ENCODE measurements at places on chromosomes 2 and 18. TPM values are rescaled to one million over a fixed set of nuclear protein-coding genes. Genes with fewer than 3 reads are reported as not detected.

Gene CSRNP3
- total RNA-seq = 0.33 TPM

Gene ST8SIA5
- total RNA-seq = not detected

Gene WDPCP
- 6.9 TPM for total RNA-seq

Gene COL6A3
- total RNA-seq = 0.19 TPM

GRCh38 chr2:127771756-127772155 is 39.2 kb downstream of the WDR33 start:
- peaks cover 13% of the 10 kb centered on the region for H3K36me3 ChIP-seq
- no peak overlapping the region for H3K4me3 ChIP-seq
- H3K27ac ChIP-seq = peak overlapping the region; percentile 89

DNA sequence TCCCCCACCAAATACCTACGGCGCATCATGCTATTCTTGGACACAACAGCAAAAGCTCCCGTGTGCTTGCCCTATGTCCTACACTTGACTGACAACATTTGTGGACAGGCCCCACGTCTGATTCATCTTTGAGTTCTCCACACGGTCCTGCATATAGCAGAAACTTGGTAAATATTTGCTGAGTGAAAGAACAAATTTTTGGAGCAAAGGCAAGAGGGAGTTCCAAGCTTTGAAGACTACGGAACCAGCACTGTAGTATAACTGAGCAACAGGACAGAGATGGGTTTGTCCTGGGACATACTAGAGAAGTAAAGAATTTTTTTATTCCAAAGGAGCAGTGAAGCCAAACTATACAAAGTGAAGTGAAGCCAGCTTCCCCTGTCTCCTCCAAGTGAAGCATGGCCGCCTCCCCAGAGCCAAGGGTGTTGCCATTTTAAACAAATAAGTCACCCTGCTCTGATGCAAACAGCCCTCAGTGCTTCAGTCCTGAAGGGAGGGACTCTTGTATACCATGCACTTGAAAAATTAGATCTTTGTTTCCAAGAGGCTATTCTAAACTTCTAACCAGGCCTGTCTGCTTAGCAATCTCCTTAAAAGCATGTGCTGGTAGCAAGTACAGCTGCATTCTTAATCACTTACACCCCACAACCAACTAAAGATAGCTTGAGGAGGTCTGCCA is 35.9 kb downstream of the SPRED2 start:
- no peaks in the 10 kb centered on the region for H3K27me3 ChIP-seq
- H3K4me3 ChIP-seq = no peak overlapping the region
- peak overlapping the region; percentile 61 for H3K27ac ChIP-seq
- no peaks in the 10 kb centered on the region for H3K36me3 ChIP-seq

DNA sequence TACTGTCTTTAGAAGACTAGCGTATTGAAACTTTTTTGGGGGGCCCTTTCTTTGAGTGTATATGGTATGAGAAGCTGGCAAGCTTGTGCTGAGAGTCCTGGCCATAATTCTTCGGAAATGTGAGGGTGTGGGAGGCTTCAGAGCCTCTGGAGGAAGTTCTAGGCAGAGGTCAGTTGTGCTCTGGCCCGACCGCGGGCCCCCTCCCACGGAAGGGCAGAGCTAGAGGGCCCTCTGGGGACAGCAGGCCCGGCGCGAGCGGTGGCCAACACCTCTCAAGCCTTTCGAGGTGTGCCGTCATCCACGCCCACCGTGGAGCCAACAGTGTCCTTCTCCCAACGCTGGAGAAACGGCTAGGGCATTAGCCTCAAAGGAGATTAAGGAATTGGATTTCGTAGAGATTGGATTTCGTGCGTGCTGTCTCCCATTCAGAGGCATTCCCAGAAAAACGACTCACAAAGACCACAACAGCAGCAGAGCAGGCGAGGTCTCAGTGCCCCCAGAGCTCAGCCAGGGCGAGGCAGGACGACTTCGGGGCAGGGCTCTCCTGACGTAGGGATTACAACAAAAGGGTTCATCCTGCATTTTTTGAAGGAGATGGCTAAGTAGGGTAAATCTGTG is 2.2 kb upstream of the MTCL1 start:
- H3K4me1 ChIP-seq = peaks cover 26% of the 10 kb centered on the region
- no peak for DNase-seq
- peaks cover 7% of the 10 kb centered on the region for H3K36me3 ChIP-seq

DNA sequence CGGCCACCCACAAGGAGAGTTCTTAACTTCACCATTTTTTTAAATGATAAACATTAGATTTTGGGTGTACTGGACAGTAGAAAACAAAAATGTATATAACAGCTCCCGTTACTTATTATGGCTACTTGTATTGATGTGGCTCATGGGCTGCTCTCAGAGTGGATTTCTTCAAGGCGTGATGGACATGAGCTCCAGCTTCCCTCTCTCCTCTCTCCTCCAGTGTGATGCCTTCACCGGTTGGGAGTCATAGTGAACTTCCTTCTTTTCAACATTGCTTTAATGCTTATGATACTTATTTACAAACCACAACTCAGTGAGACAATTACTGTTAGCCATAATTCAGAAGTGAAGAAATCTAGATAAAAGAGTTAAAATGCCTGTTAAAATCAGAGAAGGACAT is 515.2 kb downstream of the RNF144A start:
- no peak overlapping the region for H3K27ac ChIP-seq
- DNase-seq = no peak
- no peaks in the 10 kb centered on the region for H3K36me3 ChIP-seq
- peaks cover 11% of the 10 kb centered on the region for H3K27me3 ChIP-seq
- H3K4me3 ChIP-seq = no peak overlapping the region

GRCh38 chr18:45686891-45687611 is 36.9 kb upstream of the SLC14A1 start:
- no peaks in the 10 kb centered on the region for H3K36me3 ChIP-seq
- H3K4me3 ChIP-seq = no peak overlapping the region
- DNase-seq = no peak
- H3K27ac ChIP-seq = no peak overlapping the region
- H3K4me1 ChIP-seq = peaks cover 14% of the 10 kb centered on the region
- no peaks in the 10 kb centered on the region for H3K27me3 ChIP-seq

DNA sequence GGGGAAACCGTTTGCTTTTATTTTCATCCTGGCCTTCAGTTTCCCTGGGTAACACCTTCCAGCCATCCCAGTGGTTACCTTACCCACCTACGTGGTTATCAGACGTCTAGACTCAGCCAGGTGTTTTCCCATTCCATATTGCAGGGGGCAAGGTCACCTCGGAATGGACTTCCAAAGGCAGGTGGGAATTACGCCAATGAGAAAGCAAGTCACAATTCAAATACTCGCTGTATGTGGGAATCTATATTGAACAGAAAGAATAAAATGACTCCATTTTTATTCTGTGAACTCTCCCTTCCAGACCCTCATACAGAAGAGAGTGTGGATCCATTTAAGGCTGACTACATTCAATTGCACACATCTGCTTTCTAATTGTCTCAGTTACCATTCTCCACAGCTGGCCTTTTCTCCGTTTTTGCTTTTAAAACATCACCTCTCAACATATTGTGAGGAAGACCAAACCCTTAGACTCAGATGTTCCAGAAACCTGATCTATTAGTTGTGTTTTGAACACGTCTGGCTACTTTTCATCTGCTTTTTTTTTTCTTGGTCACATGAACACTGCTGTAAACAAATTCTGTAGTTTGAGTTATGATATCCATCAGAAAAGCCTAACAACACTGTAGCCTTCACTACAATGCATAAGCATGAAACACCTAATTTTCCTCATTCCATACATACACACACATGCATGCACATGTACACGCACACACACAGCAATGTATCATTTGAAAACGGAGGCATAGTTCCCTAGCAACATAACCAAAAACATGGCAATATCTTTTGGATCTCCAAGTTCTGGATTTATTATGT is 59.8 kb downstream of the BCL2 start:
- H3K27ac ChIP-seq = no peak overlapping the region
- H3K4me3 ChIP-seq = no peak overlapping the region

DNA sequence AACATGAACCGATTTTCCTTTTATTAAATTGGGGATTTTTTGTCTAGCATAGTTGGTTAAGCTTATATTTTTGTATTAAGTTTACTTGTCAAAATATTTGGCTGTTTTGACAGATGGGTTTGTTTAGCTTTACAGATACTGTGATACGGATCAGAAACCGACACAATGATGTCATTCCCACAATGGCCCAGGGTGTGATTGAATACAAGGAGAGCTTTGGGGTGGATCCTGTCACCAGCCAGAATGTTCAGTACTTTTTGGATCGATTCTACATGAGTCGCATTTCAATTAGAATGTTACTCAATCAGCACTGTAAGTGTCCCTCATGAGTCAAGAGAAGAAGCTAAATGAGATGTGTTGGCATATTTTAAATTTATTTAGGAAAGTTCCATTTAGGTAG is 8.5 kb downstream of the PDK1 start:
- H3K27ac ChIP-seq = peak overlapping the region; percentile 66
- H3K27me3 ChIP-seq = no peaks in the 10 kb centered on the region
- peaks cover 10% of the 10 kb centered on the region for H3K4me1 ChIP-seq

GRCh38 chr2:19868224-19868623 is 33.6 kb downstream of the TTC32 start:
- no peaks in the 10 kb centered on the region for H3K27me3 ChIP-seq
- no peaks in the 10 kb centered on the region for H3K4me1 ChIP-seq
- no peak for DNase-seq
- H3K4me3 ChIP-seq = no peak overlapping the region
- no peaks in the 10 kb centered on the region for H3K36me3 ChIP-seq
- H3K27ac ChIP-seq = no peak overlapping the region

DNA sequence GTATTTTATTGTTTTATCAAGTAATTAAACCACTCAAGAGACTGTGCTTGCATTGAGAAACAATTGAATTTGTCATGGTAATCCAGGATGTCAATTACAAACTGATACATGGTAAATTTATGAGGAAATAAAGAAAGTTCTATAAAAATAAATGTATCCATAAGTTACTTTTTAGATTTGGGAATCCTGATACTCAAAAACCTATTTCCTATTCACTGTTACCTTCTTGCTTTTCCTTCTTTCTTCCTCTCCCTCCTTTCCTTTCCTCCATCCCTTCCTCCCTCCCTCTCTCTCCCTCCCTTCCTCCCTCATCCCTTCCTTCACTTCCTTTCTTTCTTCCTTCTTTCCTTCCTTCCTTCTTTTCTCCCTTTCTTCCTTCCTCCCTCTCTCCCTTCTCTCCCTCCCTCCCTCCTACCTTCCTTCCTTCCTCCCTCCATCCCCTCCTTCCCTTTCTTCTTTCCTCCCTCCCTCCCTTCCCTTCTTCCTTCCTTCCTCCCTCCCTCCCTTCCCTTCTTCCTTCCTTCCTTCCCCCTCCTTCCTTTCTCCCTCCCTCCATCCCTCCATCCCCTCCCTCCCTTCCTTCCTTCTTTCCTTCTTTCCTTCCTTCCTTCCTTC is 1299.1 kb upstream of the ZEB2 start:
- no peak overlapping the region for H3K4me3 ChIP-seq
- H3K36me3 ChIP-seq = no peaks in the 10 kb centered on the region
- no peak for DNase-seq
- H3K27ac ChIP-seq = no peak overlapping the region
- H3K4me1 ChIP-seq = no peaks in the 10 kb centered on the region

DNA sequence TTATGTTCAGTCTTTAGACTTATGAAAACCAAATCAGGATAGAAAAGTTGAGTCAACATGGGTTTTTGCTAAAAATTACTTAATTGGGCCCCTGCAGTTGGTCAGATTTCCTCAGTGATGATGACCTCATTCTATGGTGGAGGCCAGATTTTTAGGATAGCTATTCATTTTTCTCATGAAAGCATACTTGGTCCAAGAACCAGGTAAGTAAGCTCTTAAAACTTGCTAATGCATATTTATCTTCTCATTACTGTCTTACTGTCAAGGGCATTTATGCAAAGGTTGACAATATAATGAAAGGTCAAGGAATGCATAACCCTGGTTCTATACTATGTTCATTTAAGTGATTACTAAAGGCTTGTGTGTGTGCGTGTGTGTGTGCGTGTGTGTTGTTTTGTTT is 650.6 kb downstream of the SATB2 start:
- DNase-seq = no peak
- no peaks in the 10 kb centered on the region for H3K36me3 ChIP-seq
- H3K27ac ChIP-seq = no peak overlapping the region
- H3K4me1 ChIP-seq = no peaks in the 10 kb centered on the region
- peaks cover 26% of the 10 kb centered on the region for H3K27me3 ChIP-seq

- H3K4me3 ChIP-seq = no peak overlapping the region
- no peak overlapping the region for H3K27ac ChIP-seq
- peaks cover 58% of the 10 kb centered on the region for H3K36me3 ChIP-seq
- H3K4me1 ChIP-seq = peaks cover 5% of the 10 kb centered on the region
- H3K27me3 ChIP-seq = no peaks in the 10 kb centered on the region
These were observed 4.2 kb downstream of the TTC27 start for GRCh38 chr2:32632089-32632488.

Data from MCF 10A (cell line).